ENCODE measurements at places on chromosomes 12 and 14.

- DNase-seq: no peak
Observed at GRCh38 chr14:60544659-60545058, 35.7 kb downstream of the SIX6 start.

- DNase-seq: no peak
Observed at GRCh38 chr12:40106202-40106533, 287 bp upstream of the SLC2A13 start.

- no peak for DNase-seq
Observed at GRCh38 chr14:33040372-33041140, 101.9 kb downstream of the NPAS3 start.

- DNase-seq: no peak
Observed at GRCh38 chr12:62258941-62259630, 1.1 kb upstream of the USP15 start.

GRCh38 chr12:71849109-71849851 is 9.7 kb downstream of the TBC1D15 start:
- no peak for DNase-seq

DNA sequence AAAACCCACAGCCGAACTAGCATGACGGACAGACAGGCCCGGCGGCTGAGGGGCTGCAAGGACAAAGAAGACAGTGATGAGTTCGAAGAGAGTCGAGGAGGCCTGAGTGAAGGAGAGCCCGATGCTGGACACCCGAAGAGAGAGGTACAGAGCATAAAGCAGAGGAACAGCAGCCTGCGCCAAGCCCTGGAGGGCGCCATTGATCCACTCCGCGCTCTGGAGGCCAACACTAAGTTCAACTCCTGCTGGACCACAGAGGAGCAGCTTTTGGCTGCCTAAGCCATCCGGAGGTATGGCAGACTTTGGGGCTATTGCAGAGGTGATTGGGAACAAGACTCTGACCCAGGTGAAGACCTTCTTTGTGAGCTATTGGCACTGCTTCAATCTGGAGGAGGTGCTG is 7.8 kb upstream of the PLXNC1 start:
- no peak for DNase-seq

GRCh38 chr12:104504146-104504545 is 47.4 kb downstream of the CHST11 start:
- no peak for DNase-seq

GRCh38 chr14:75147423-75148071 is 20.7 kb upstream of the NEK9 start:
- DNase-seq: no peak

- no peak for DNase-seq
Observed at GRCh38 chr12:83179999-83180398, 493.3 kb downstream of the TMTC2 start.

GRCh38 chr14:100729982-100730381 is 3.3 kb downstream of the DLK1 start:
- no peak for DNase-seq

GRCh38 chr14:35088514-35088913 is 33.3 kb downstream of the PPP2R3C start:
- no peak for DNase-seq

DNA sequence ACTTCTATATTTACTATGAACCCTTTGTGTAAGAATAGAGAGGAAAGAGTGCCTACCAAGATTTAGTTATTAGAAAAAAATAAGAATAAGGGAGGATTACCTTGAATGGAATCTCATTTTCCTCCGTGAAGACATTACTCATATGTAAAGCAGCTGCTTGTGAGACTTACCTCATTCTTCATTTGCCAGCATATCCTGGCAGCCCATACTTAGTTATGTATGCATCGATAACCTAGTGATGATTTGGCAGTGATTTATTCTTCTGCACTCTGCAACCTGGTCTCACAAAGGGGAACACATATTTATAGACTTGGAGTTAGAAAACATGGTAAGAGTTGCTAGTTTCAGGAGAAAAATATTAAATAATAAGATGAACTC is 56.8 kb downstream of the LRFN5 start:
- DNase-seq: no peak

DNA sequence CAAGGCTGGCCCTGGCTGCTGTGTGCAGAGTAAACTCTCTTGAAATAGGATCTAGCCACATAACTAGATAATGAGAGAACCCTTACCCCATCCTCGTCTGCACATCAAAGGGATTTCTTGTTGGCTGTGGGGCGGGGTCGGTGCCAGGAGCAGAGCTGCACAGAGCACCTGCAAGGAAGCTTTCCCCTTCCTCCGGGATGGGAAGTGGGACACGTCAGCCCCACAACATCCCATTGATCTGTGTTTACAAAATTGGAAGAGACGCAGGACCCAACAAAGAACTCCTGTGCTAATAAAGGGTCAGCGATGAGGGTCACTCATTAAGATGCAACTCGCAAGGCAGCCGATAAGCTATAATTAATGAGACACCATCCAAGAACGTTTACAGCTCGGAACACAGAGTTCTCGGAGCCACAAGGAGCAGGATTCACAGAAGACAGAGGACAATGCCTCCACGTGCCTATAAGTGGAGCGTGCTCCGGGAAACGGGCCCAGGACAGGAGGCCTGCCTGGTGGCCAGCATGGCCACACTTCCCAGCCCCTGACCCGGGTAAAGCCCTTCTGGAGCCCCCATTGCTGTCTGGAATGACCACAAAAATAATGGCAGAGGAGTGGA is 171.5 kb downstream of the SLC15A4 start:
- no peak for DNase-seq

DNA sequence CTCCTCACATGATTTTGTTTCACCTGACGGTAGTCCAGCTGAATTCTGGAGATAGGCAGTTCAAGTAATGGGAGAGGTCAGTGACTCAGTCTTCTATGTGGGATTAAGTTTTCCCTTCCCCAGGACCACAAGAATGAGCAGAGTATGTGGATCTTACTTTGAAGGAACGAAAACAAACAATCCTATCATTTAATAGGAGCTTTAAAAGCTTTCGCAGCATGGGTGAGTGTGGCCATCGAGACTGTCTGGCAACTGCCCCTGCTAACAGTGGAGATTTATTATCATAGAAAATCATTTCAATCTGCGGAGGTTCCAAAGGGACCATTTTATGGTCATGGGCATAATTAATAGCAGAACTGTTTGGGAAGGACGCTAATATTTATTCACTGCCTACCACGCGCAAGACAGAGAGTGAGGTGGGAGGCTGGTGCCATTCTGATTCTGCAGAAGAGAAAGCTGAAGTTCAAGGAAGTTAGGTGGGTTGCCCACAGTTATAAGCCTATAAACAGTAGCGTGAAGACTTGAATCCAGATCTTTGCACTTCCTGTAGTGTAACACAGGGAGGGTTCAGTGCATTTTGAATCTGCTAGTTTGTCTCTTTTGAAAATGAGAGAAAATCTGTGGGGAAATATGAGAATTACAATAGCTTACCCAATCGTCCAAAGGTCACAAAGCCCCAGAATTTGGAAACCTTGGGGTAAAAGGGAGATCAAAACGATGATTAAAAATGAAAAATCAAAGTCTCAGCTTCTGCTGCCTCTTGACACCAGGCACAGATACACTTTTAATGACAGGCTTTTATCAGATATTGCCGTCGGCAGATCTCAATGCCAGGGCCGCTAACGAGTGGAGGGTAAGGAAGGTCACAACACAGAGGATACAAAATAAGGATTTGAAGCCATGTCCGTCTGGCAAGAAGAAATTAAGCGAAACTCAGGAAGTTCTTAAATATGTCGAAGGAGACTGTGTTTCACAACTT is 209.6 kb downstream of the CRADD start:
- DNase-seq: no peak

- DNase-seq: no peak
Observed at GRCh38 chr12:68418137-68418460, 85.9 kb upstream of the MDM1 start.

- no peak for DNase-seq
Observed at GRCh38 chr14:65062096-65063075, 39.9 kb downstream of the MAX start.

GRCh38 chr14:99402950-99403349 is 77.7 kb downstream of the SETD3 start:
- DNase-seq: no peak

- peak; percentile 16 for DNase-seq
Observed at GRCh38 chr14:106872611-106873446, 1346.4 kb downstream of the TMEM121 start.

DNA sequence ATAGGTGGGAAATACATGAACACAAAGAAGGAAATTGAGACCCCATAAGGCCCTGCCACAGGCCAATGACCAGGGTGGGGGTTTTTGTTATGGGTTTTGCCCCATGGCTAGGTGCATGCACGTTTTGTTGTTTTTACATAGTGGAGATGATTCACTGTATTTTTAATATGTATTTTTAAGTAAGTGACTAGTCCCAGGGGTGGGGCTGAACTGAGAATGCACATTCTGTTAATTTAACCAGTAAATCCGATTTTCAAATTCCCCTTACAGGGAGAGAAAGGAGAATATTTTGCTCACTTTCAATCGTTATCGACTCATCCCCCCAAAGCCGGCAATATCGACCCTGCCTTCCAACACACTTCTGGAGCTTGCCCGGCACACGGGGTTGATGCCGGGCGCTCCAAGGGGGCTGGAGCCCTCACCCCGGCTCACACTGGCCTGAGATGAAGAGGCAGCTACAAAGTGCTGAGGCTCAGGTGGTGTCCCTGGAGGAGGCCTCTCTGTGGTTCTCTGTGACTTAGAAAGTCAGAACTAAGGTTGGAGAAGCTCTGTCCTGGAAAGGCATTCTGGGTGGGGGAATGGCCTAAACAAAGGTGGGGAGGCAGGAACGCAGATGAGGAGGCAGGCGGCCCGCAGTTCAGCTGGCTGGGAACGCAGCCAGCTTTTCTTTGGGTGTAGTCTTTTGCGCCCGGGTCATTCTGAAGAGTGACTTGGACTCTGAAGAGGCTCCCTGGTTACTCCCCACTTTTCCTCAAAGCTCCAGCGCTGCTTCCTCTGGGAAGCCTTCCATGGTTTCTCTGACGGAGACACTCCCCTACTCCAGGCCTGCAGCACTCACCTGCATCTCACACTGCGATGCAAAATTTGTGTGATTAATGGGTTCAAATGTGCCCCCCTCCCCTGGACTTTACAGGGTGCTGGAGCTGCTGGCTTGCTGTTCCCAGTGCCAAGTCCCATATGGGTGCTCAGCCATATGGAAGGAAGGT is 50.7 kb upstream of the DLK1 start:
- no peak for DNase-seq

GRCh38 chr12:64706857-64707256 is 52.3 kb downstream of the GNS start:
- no peak for DNase-seq

DNA sequence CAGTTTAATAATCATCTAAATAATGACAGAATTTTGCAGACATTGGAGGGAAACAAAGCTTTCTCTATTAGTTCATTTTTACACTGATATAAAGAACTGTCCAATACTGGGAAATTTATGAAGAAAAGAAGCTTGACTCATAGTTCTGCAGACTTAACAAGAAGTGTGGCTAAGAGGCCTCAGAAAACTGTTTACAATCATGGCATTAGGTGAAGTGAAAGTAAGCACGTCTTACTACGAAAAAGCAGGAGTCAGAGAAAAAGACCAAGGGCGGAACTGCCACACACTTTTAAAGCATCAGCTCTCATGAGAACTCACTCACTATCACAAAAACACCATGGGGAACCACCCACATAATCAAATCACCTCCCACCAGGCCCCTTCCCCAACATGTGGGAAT is 804.4 kb downstream of the FLRT2 start:
- DNase-seq: no peak

DNA sequence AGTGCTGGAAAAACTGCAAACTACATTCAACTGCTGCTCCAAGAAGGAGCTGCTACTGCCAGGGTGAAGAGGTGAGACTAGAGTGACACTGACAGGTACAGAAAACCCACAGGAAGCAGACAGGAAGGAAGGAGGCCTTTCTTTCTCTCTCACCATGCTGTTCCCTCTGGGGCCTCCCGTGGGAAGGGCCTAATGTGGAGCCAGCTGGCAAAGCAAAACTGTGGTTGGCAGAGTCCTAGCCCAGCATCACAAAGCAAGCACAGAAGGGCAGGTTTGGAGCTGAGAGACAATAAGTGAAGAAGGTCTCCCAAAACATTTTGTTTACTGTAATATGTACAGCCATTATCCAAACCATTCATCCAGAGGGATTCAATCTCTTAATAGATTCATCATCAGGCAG is 122.5 kb upstream of the MAX start:
- DNase-seq: no peak

DNA sequence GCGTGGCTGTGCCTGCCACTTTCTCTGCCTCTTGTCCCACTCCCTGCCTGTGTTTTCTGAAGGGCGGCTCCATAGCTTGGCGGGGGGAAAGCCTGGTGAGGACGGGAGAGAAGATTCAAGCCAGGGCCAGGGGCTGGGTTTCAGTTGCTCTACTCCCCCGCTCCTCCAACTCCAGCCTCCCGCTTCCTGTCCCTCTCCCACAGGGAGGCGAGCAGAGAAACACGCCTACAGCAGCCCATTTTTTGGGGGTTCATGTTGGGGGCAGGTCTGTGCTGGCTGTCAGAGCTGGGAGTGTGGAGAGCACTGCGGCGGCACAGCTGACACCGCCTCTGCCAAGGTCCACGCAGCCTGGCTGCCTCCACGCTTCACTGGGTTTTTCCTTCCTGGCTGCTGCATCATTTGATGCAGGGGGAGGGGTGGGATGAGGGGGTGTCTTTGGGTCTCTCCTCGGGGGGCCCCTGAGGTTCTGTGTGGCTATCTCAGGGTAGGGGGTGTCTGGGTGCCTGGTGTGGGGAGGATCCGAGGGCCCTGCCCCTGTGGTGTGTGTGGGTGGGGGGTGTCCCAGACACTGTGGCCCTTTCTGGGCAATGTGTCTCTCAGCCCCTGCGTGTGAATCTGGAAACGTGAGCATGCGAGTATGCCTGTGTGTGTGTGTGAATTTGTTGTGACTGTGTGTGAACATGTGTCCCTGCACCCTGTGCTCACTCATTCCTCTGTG is 10.7 kb upstream of the KRT80 start:
- no peak for DNase-seq

DNA sequence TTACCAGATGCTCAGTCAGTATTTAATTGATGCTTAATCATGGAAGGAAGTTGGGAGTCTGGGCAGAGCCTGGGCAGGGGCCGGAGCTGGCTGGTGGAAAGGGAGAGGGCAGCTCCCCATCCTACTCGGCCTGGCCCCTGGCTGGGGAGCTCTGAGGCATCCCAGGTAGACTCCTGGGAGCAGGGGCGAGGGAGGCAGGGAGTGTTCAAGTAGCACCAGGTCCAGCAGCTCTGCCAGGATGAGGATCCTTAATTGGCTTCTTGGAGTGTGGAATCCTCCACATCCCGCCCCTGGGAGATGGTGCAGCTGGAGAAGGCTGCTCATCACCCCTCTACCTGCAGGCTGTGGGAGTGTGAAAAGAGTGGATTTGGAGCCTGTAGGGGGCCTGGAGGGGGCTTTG is 30.9 kb downstream of the SYNDIG1L start:
- no peak for DNase-seq

GRCh38 chr12:48556631-48557030 is 13.2 kb downstream of the LALBA start:
- DNase-seq: no peak

DNA sequence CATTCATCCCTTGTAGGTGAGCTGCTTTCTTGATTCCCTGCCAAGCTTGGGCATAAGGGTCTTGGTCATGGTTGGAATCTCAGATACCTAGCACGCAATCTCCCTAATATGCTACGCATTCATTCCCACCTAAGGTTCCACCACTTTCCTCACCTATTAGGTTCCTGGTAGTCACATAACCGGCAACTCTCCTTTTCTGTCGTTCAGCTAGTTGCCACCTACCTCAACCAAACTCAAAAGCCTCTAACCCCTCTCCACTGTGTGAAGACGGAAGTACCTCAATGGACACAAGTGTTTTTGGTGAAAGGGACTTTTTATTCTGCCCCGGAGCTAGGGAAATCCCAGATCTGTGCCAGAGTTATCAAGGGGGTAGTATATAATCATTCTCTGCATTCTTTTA is 1.3 kb upstream of the TBC1D15 start:
- DNase-seq: no peak

- DNase-seq: no peak
Observed at GRCh38 chr12:107027636-107028053, 40.7 kb upstream of the MTERF2 start.
